Activated gamma-delta T cell (primary cell): ENCODE measurements at places on chromosomes 12 and 14.

- DNase-seq, result no peak
Observed at GRCh38 chr12:119412811-119413794, 78.6 kb downstream of the CCDC60 start.

DNA sequence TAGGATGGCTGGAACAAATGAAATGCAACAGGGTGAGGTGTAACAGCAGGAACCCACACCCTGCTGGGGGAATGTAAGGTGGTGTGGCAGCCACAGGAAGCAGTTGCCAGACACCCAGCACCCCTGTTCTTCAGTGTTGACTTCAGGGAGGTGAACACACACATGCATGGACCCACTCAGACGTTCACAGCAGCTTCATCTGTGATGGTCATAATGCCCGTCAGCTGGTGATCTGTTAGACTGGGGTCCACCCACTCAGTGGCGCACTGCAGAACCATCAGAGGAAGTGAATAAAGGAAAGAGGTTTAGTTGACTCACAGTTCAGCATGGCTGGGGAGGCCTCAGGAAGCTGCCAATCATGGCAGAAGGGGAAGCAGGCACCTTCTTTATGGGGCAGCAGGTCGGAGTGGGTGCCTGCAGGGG, 22.7 kb upstream of the TEX22 start:
- DNase-seq, result no peak

DNA sequence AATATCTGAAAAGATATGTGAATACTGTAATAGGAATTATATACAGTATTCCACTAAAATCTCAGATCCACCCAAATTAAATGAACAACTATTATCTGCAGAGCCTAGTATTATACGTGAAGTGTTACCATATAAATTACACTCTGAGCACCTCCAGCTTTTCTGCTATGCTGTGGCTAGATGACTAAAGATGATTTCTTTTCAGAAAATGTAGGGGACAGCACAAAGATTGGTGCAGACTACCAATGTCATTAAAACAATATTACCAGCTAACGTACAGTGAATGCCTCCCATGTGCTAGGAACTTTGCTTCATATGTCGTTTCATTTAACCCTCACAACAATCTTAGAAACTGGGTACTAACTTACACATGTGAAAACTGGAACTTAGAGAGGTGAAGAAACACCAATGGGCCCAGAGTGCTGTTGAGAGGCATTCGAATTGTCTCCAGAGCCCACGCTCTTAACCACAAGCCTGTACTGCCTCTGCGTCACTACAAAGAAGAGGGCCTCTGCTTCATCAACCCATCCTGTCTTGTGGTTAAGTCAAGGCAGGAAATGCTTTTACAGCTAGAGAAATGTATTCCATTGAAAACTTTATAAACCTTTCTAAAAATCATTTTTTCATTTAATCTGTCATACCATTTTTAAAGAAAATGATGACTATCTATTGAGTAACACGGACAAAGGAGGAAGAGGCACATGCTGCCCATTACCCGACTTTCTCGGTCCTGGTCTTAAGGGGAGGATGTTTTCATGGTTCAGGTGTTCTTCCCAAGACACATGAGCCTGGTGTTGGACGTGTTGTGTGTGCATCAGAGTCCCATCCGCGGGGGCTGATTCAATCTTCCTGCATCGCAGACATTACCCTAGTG, 1.3 kb downstream of the GPR65 start:
- no peak for DNase-seq

DNA sequence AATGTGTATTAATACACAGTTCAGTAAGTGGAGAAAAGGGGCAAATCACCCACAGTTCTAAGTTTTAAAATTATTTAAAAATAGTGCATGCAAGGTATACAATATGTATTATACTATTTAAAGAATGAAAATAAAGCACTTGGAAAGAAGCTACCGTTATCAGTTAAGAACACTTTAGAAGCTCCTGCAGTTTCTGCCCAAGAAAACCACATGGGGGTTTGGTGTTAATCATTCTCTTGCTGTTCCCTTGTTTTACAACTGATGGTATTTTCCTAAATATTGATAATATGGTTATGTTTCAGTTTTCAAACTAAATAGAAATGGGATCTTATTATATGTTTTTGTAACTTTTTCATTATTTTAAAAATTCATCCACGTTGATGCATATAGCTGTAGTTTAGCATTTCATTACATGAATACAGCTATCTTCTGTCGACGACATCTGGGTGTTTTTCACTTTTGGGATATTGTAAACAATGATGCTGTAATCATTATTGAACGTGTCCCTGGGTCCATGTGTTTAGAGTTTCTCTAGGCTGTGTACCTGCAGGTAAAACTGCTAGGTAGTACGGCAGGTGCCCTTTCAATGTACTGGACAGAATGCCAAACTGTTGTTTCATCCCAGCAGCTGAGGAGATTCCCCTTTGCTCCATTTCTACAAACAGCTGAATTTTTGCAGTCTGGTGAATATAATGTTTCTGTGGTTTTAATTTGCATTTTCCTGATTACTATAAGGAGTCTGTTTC, 64.1 kb downstream of the APPL2 start:
- no peak for DNase-seq

DNA sequence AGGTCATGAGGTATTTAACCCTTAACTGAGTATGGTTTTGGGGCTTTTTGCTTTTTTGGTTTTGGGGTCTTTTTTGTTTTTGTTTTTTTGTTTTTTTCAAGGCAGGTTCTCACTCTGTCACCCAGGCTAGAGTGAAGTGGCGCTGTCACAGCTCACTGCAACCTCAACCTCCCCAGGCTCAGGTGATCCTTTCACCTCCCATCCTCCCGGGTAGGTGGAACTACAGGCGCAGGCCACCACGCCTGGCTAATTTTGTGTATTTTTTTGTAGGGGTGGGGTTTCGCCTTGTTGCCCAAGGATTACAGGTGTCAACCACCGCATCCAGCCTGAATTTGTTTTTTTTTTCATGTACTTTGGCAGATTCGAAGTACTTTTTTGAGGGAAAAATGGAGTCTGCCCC, 19.9 kb downstream of the RAP1B start:
- DNase-seq, result no peak
